ENCODE measurements at places on chromosomes 4 and X.
A peak's percentile ranks its signal among the peaks of the same experiment; 100 is the strongest.

- H3K4me1 ChIP-seq = no peaks in the 10 kb centered on the region
- H3K27me3 ChIP-seq = no peaks in the 10 kb centered on the region
- H3K36me3 ChIP-seq = no peaks in the 10 kb centered on the region
- no peak overlapping the region for H3K27ac ChIP-seq
- DNase-seq = no peak
- no peak overlapping the region for H3K4me3 ChIP-seq
Measured at GRCh38 chr4:181956512-181956911, 286.7 kb upstream of the TENM3 start.

- H3K36me3 ChIP-seq = no peaks in the 10 kb centered on the region
- H3K27me3 ChIP-seq = no peaks in the 10 kb centered on the region
- no peak overlapping the region for H3K4me3 ChIP-seq
- no peak overlapping the region for H3K27ac ChIP-seq
- H3K4me1 ChIP-seq = no peaks in the 10 kb centered on the region
- peak; percentile 32 for DNase-seq
Measured at GRCh38 chrX:13495232-13495631, 74.2 kb upstream of the EGFL6 start.

GRCh38 chr4:148964456-148964855, 522.2 kb upstream of the NR3C2 start:
- no peak for DNase-seq
- H3K4me3 ChIP-seq = no peak overlapping the region
- no peaks in the 10 kb centered on the region for H3K36me3 ChIP-seq
- peaks cover 4% of the 10 kb centered on the region for H3K4me1 ChIP-seq
- no peaks in the 10 kb centered on the region for H3K27me3 ChIP-seq

DNA sequence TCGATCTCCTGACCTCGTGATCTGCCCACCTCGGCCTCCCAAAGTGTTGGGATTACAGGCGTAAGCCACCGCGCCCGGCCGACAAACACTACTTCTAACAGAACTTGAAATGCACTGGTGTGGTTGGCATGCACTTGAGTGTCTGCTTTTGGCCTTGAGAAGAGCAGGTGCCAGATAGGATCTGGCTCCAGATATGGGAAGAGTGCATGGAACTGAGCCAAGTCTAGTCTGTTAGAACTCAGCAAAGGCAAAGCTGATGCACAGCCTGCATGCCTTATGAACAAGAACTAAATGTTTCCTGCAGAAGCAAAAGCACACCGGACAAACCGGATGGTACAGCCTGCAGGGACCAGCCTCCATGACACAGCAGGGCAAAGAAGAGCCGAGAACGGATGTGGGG, 35.1 kb upstream of the TBL1X start:
- no peak overlapping the region for H3K27ac ChIP-seq
- no peaks in the 10 kb centered on the region for H3K4me1 ChIP-seq
- no peak for DNase-seq
- no peaks in the 10 kb centered on the region for H3K27me3 ChIP-seq
- H3K36me3 ChIP-seq = no peaks in the 10 kb centered on the region

GRCh38 chrX:101347859-101348451, 587 bp downstream of the TIMM8A start:
- peak overlapping the region; percentile 77 for H3K4me3 ChIP-seq
- H3K4me1 ChIP-seq = no peaks in the 10 kb centered on the region
- no peaks in the 10 kb centered on the region for H3K27me3 ChIP-seq
- H3K36me3 ChIP-seq = no peaks in the 10 kb centered on the region

GRCh38 chrX:18797141-18797540, 89.7 kb downstream of the PPEF1 start:
- no peak overlapping the region for H3K4me3 ChIP-seq
- no peaks in the 10 kb centered on the region for H3K27me3 ChIP-seq
- H3K27ac ChIP-seq = no peak overlapping the region
- DNase-seq = no peak
- no peaks in the 10 kb centered on the region for H3K4me1 ChIP-seq
- no peaks in the 10 kb centered on the region for H3K36me3 ChIP-seq

GRCh38 chr4:7857238-7857701, 82.4 kb downstream of the AFAP1 start:
- H3K4me3 ChIP-seq = no peak overlapping the region
- H3K36me3 ChIP-seq = no peaks in the 10 kb centered on the region
- peaks cover 9% of the 10 kb centered on the region for H3K4me1 ChIP-seq
- H3K27me3 ChIP-seq = no peaks in the 10 kb centered on the region
- no peak for DNase-seq

- no peak overlapping the region for H3K4me3 ChIP-seq
- no peak overlapping the region for H3K27ac ChIP-seq
- no peaks in the 10 kb centered on the region for H3K27me3 ChIP-seq
- no peak for DNase-seq
- H3K36me3 ChIP-seq = no peaks in the 10 kb centered on the region
- H3K4me1 ChIP-seq = no peaks in the 10 kb centered on the region
Measured at GRCh38 chrX:115138040-115138439, 51.2 kb upstream of the RBMXL3 start.
